ENCODE measurements at places on chromosomes 11 and 22.

DNA sequence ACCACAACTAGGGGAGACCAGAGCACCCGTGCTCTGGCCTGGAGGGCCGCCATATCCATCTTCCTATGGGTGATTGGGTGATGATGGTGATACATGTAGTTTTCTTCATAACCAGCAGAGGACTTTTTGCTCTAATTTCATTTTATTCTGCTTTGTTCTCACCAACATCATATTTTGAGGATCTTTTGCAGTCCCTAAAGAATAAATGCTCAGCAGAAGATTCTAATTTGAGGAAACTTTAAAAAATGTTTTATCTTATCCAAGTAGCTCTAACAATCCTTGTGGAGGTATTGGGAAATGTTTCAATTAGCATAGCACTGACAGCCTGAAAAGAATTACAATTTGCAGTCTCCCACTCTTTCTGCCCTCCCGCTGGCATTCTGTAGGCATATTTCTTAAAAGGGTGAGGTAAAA lies 544.0 kb downstream of the NTM start:
- no peak for DNase-seq

DNA sequence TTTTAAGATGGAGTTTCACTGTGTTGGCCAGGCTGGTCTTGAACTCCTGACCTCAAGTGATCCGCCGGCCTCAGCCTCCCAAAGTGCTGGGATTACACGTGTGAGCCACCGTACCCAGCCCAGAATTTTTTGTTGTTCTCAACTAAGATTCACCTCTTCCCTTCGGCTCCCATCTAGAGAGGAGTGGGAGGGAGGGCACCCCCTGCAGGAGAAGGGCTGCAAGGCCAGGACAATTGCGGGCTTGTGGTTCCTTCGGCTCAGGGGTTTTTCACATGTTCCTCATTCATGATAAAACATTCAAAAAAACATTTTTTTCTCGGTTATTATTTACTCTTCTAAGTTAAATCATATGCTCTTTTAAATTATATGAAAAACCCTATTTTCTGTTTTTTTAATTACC lies 201.1 kb upstream of the LRRC4C start:
- no peak for DNase-seq

DNA sequence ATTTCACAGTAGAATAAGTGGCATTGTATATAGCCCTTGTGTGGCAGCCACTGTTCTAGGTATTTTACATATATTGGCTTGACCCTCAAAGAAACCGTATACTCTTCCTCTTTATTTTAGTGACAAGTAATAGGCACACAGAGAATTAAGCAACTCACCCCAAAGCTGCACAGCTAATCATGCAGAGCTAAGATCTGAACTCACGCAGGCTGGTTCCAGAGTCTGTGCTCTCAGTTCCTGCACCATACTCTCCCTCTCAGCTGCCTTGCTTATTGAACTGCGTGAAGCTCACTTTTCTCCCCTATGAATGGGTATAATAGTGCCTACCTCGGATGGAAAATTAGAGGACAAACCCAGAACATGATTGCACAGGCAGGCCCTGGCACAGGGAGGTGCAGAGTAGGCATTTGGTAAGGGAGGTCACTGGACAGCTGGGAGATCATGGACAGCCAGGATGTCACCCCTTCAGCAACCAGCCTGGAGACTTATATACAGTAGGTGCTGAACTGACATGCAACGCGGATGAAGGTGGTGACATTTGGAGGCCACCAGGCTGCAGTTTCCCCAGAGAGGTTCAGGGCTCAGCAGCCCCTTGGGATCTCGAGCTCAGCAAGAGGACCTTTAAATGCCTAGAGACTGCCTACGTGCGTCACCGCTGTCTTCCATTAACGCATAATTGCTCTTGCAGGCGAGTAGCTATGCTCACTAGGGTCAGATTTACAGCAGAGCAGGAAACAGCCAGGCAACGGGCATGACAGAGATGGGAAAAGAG lies 78.4 kb upstream of the TP53I11 start:
- no peak for DNase-seq

DNA sequence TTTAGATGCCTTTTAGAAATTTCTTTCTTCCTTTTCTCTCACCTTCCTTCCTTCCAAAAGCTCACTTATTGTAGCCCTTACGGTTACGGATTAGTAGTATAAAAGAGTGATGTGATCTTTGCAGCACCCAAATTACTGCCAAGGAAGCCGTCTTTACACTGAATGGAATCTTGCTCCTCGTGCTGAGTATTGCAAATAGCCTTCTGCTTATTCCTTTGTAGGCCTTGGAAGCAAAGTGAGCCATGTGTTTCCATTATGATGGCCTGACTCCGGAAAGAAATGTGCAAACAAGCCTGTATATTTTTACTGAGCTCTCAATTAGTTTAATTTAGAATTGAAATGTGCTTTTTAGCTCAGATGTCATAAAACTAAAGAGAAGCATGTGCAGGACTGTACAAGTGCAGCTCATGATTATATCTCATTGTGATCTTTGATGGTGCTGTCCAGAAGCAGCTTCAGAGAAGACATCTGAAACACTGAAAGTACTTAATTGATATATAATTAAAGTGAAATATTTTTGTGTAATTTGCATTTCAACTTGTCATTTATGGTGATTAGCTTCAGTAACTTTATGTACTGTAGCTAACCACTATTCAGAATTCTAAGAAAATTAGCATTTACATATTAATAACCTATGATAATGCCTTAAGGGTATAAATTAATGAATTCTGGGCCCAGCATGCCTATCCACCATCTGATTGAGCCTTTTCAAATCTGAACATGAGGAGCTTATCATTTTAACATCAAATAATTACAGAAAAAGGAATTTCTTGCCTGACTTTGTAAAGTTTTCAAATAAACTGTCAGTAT lies 129.3 kb downstream of the GRIA4 start:
- no peak for DNase-seq

DNA sequence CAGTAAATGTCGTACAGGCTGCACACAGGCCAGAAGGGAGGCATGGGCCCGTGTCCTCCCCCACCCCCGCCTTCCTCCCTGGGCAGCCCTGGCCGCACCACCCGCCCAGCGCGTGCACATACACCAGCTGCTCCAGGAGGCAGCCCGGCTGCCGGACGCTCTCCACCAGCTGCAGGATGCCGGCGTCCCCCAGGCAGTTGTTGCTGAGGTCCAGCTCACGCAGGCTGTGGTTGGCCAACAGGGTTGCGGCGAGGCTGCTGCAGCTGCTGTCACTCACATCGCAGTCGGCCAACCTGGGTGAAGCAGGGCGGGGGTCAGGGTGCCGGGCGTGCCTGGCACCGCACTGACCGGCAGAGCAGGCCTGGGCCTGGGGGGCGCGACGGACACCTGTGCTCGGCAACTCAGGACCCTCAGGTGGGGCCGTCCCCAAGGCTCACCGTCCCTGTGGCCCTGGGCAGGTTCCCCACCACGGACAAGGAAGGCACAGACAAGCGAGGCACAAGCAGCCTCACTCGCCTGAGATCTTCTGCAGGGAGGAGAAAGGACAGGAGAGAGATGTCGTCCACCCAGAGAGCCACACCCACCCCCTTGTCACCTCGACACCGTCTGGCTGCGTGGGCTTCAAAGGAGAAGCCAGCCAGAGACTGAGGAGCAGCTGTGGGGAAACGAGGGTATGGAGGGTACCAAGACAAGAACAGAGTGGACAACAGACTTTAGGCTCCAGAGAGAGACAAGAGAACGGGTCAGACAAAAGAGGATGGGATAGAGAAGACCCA lies 12.1 kb downstream of the RNH1 start:
- no peak for DNase-seq

DNA sequence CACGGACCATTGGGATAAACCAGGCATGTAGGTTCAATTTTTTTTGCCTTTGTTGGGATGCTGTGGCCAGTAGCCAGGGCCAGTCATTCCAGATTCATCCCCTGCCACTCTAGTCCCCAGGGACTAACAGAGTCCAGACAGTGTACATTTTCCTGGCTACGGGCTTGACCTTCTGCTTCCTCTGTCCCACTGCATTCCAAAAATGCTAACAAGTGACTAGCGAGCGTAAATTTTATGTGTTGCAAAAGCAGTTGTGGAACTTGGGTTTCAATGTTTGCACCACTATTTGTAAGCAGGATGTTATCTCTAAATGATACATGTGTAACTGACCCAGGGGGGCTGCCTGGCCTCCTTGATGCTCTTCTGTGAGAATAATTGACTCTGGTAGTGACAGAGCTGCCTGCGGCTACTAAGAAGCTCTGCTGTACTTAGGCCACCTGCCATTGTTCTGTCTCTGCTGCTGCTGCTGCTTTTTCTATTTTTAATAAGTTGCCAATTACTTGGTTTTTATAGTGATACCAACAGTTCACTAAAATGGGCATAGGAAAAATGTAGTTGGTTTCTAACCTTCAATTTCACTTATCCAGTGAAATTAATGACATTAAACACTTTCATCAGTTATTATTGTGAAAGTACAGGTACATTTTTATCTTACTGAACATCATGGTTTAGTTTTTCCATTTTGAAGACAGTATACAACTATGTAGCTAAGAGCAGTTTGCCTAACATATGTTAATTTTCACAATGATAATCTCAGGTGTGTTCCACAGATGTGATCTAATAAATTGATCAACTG lies 26.8 kb downstream of the TNRC6B start:
- no peak for DNase-seq

DNA sequence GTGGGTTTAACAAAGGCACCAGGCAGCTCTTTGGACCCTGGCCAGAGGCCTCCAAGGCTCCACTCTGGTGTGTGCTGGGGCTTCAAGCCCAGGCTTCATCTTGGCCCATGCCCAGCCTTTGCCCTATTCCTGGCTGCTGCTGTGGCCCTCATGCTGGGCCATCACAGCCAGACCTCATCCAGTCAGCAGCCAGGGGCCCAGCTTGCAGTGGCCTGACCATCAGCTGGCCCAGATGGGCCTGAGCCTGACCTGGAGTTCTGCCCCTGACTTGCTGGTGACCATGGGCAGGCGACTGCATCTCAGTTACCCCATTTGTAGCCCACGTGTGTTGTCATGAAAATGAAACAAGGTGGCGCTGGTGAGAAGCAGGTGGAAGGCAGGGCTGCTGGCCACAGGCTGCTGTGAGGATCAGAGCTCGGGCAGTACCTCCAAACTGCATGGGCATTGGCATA lies 76.1 kb downstream of the MED15 start:
- DNase-seq = no peak

- DNase-seq = no peak
Measured at GRCh38 chr11:47259232-47259977, 1.6 kb downstream of the NR1H3 start.

DNA sequence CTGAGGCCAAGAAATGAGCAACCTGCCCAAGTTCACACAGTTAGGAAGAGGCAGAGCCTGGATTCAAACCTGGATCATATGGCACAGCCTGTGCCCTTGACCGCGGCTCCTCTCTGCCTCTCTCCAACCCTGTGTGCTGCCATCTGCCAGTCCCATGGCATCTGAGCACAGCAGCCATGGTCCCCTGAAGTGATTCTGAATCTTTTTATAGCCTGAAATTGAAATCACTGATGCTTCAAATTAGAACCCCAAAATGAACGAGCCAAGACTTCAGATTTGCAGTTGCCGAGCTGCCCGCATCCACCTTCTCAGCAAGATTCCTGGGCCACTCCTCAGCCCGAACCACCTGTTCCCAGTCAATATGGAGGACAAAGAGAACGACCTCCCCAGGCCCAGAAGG lies 252.7 kb downstream of the CTTN start:
- DNase-seq = no peak

DNA sequence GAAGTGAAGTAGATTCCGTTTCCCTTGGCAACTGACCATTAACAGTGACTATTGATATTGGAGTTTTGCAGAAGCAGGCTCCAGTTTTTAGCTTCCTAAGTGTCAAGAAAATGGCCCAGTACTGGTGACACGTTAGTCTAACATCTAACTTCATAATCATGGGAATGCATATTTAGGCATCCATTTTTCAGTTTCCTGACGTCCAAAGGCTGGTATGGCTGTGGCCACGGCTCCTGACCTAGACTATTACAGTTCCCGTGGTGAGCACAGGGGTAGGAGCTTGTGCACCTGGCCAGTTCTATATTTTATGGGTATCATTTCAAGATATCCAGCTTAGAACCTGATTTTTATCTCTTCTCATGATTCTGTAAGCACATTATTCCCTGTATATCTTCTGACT lies 323.8 kb downstream of the GUCY1A2 start:
- DNase-seq = no peak

DNA sequence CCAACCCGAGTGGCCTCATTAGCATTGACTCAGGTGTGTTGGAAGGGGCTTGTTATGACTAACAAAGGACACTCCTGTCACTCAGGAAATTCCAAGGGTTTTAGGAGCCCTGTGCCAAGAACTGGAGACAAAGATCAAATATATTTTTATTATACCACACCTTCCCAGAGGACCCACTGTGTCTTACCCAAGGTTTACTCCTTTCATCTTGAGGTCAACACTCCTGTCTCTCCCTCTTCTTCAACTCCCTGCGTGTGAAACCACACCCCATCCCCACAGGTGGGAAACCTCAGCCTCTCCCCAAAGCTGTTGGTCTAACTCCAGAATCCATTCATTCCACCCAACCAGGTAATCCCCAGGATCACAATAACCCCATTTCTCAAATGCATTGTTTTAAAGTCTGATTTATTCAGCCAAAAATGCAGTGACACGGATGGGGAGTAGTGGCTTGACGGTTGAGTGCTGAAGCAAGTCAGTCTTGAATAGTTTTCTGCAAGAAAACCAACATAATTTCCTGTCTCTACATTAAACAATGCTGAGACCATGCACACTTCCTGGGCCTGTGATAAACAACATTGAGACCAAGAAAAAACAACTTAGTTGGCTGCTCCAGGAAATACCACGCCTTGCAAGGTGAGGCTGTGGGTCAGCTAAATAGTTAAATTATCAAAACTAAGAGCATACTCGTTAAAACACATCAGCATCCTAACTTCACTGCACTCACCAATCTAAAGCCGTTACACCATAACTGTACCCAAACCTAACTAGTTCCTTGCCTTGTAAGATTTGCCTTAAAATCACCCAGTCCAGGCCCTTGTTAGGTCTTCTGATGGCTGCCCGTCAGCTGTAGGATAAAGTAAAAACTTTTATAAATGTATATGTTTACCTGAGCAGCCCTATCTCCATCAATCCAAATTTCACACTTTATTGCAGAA lies 38.5 kb upstream of the SPON1 start:
- DNase-seq = peak; percentile 17

DNA sequence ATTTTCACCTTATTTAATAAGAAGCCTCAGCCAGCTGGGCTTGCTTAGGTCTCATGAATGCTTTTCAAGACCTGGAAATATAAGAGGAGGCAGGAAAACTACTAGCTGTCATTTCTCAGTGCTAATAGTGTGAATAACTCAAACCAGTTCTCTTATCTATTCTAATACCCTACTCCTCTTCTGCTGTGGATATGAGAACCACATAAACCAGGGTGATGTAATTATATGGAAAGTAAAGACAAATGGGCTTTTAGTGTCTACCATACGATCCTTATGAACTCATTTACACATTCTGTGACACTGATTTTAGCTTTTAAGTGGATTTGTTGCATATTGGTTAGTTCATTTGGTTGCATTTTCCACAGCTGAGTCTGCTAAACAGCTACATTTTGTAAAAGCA lies 8.6 kb downstream of the PDGFD start:
- no peak for DNase-seq

DNA sequence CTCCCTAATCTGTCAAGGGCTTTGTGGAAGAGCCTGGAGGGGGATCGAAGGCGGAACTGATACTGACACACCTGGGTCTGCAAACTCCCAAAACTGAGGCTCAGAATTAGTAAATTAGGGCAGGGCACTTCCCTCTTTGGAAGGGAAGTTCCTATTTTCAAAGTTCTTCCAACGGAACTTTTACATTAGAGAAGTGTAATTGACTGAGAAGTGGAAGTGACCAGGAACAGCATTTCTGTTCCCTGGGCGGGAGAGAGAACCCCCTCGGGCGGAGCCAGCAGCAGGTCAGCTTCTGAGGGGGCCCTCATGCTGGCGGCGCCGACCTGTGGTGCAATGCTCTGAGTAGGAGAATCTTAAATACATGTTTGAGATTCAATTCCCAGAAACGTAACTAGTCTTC lies 1.1 kb upstream of the CBL start:
- DNase-seq = no peak

Data from mammary epithelial cell (primary cell).